IMR-90 (cell line): ENCODE measurements at places on chromosomes 3 and 15.

DNA sequence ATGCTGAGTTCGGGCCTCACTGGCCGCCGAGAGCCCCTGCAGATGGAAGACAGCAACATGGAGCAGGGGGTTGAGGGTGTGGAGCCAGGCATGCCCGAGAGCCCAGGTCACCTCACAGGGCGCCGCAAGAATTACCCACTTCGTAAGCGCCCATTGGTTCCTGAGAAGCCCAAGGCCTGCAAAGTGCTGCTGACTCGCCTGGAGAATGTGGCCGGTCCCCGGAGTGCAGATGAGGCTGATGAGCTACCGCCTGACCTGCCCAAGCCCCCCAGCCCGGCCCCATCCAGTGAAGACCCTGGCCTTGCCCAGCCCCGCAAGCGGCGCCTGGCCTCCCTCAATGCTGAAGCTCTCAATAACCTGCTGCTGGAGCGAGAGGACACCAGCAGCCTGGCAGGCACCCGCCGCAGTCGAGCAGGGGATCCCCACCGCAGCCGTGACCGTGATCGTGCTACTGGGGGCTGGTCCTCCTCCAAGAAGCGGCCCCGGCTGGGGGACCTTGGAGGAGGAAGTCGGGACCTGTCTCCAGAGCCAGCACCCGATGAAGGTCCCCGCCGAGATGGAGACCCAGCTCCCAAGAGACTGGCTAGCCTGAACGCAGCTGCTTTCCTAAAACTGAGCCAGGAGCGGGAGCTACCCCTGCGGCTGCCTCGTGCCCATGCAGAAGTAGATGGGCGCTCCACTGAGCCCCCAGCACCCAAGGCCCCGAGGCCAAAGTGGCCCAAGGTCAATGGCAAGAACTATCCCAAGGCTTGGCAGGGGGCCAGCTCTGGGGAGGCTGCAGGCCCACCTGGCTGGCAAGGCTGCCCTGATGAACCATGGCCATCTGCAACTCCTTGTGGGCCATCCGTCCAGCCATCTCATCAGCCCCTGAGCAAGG, 12.1 kb upstream of the CHST14 start:
- no peak for DNase-seq

DNA sequence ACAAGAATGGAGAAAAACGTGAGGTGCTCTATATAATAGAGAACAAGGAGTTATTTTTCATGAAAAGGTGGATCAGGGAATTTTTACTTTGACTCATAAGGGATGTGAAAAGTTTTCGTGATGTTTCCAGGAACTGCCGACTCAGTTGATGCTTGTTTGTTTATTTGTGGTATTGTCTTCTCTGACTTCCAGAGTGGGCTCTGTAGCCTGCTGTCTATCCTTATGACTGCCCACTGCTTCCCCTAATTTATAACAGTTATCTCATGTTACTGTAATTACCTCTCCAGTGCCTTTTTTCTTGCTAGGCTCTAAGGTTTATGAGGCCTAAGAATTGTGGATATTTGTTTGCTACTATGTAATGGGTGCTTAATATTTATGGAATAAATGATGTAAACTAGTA, 12.3 kb downstream of the ARL13B start:
- DNase-seq = no peak

GRCh38 chr3:105868431-105868741, 426 bp downstream of the CBLB start:
- peak; percentile 52 for DNase-seq

DNA sequence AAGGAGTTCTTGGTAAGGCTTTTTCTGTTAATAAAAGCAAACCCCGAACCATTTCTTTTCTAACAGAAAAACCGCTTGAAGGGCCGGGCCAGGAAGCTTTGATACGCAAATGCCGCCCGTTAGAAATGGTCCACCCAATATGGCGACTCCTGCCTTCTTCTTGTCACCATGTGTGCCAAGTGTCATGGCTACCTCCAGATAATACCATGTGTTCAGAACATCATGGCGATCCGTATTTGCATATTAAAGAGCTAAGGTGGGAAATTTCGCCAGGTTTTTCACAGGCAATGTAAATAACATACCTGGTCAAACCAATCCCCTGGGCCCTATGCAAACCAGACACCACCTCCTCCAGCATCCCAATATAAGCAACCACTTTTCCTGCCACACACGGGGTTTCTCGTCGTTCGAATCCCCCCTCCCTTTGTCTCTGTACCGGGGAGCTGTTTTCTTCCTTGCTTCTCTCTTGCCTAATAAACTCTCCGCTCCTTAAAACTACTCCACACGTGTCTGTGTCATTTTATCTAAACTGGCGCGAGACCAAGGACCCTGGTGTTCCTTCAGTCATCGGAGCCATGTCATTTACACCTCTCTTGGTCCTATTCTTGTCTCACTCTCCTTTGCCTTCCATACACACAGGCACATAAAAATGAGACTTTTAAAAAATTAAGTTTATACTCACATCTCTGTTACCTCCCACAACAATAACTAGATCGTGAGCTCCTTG, 34.5 kb downstream of the NCEH1 start:
- DNase-seq = no peak

DNA sequence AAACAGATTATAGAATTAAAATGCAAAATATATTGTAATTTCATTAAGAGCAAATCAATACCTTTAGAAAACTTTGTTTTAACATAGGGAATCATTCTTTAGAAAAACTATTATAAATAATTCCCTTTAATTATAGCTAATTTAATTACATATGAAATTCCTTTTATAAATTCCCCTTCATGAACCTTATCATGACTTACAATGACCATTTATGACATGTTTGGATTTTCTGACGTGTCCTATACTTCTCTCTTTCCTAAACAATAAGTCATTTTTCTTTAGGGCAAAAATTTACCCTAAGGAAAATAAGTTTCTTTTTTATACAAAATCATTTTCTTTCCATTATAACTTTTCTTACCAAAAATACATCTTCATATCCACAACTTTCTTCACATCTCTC, 37.8 kb downstream of the PRR20G start:
- no peak for DNase-seq

DNA sequence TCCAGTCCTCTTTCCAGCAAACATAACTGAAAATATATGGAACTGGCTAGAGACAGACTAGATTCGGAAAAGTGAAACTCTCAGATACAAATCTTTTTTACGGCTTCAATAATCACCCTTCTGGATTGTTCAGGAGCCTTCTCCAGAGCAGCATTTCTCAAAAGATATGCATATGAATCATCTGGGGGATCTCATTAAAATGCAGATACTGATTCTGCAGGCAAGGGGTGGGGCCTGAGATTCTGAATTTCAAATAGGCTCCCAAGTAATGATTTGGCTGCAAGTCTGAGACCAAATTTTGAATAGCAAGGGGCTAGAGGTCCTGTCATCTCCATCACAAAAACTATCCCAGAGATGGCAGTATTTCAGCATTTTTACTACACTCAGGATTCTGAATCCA, 165.4 kb downstream of the CTNNB1 start:
- no peak for DNase-seq
